ENCODE measurements at places on chromosomes 11 and 22. TPM values are rescaled to one million over a fixed set of nuclear protein-coding genes. Genes with fewer than 3 reads are reported as not detected.

DNA sequence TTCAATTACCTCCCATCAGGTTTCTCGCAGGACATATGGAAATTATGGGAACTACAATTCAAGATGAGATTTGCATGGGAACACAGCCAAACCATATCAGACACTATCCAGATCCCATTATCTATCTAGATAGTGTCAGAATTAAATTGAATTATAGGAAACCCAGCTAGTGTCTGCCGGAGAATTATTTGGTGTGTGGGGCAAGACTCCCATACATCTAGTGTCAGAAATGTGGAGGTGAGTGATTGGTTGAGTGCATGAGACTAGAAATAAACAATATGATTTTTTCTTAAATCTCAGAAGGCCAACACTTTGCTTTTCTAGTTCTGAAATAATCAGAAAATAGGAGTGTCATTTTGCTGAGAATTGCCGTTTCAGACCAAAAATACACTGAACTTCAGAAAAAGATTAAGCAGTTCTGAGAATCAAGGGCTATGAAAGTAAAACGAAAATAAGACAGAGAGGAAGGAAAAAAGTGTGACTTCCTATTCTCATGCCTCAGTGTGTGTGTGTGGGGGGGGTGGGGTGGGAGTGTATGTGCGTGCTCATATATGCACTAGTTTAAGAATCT lies 21.3 kb downstream of the CASP12 start:
- DNase-seq, result no peak
- peak overlapping the region; percentile 9 for H3K4me3 ChIP-seq
- H3K27ac ChIP-seq, result peak overlapping the region; percentile 36

- DNase-seq, result no peak
- H3K27ac ChIP-seq, result no peak overlapping the region
- no peaks in the 10 kb centered on the region for H3K36me3 ChIP-seq
These were observed 16.1 kb downstream of the POU2AF1 start for GRCh38 chr11:111362887-111363411.

GRCh38 chr11:65043881-65044501 lies 3.0 kb downstream of the SAC3D1 start:
- no peak overlapping the region for H3K4me3 ChIP-seq
- no peak overlapping the region for H3K27ac ChIP-seq
- no peak for DNase-seq
- H3K36me3 ChIP-seq, result peaks cover 6% of the 10 kb centered on the region
- no peaks in the 10 kb centered on the region for H3K27me3 ChIP-seq

DNA sequence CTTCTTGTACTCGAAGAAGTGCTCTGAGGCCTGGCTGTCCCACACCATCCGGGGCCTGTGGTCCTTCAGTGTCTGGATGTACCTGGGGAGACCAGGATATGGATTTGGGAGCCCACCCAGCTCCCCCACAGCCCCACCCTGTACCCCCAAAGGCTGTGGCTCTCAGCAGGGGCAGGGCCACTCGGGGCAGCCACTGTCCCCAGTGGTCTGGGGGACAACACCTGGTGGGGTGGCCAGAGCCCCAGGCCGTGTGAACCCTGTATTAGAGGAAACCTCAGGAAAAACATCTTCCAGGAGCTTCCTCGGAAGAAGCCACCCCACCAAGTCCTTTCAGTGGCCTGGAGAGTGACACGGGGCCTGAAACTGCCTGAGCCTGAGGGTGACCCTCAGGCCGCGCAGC lies 27.8 kb downstream of the TSPAN4 start:
- H3K36me3 ChIP-seq, result no peaks in the 10 kb centered on the region
- H3K4me3 ChIP-seq, result no peak overlapping the region
- no peaks in the 10 kb centered on the region for H3K4me1 ChIP-seq
- H3K27ac ChIP-seq, result no peak overlapping the region

DNA sequence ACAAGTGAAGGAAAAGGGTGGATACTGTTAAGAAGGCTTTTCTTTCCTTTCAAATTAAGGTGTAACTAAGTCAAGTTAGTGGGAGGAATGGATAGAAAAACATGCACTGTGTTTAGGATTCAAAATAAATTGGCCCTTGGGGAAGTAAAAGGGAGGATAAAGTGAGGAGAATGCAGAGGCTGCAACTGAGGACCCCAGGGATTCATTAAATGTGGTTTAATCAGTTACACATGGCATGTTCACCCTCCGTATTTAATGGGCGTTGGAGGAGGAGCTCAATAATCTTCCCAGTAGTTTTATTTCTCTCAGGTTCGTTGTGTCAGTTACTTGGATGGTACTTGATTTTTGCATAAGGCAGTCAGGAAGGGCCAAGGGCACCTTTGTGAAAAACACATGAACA lies 966.3 kb downstream of the JRKL start:
- H3K4me3 ChIP-seq, result no peak overlapping the region
- DNase-seq, result no peak
- H3K4me1 ChIP-seq, result no peaks in the 10 kb centered on the region
- no peaks in the 10 kb centered on the region for H3K36me3 ChIP-seq
- H3K27ac ChIP-seq, result no peak overlapping the region
- no peaks in the 10 kb centered on the region for H3K27me3 ChIP-seq

DNA sequence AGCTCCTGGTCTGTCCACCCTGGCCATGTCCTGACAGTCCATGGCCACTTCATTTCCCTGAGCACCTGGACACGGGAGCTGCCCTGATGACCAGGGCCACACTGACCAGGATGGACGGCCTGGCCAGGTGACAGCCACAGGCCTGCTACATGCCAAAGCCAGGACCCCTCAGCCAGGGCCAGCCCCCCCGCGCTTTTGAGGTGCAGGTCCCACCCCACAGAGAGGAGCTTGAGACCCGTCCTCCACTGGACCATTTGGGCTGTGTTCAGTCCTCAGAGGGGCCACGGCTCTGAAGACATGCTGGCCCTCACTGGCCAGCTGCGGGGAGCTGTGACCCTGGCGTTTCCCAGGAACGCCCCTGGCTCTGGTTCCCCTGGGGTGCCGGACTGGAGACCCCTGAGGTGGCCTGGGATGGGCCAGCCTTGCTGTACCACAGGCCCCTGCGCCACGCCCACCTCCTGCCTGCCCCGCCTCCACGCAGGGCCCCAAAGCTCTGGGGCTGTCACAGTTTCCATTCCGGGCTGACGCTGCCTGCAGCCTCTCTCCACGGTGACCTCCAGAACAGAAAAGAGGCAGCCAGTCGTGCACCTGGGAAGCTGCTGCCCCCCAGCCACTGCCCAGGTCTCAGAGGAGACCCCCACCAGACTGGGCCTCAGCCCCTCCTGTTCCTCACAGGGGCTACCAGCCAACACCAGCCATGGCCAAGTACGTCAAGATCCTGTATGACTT lies 18.2 kb downstream of the EPS8L2 start:
- no peak overlapping the region for H3K4me3 ChIP-seq
- no peaks in the 10 kb centered on the region for H3K36me3 ChIP-seq
- peaks cover 43% of the 10 kb centered on the region for H3K4me1 ChIP-seq
- no peak overlapping the region for H3K27ac ChIP-seq

- no peaks in the 10 kb centered on the region for H3K36me3 ChIP-seq
- H3K27ac ChIP-seq, result no peak overlapping the region
- no peak for DNase-seq
- no peaks in the 10 kb centered on the region for H3K4me1 ChIP-seq
- H3K4me3 ChIP-seq, result no peak overlapping the region
- H3K27me3 ChIP-seq, result no peaks in the 10 kb centered on the region
These were observed 171.2 kb downstream of the C11orf91 start for GRCh38 chr11:33529461-33529860.

GRCh38 chr11:121892863-121893262 lies 223.2 kb downstream of the BLID start:
- H3K27me3 ChIP-seq, result no peaks in the 10 kb centered on the region
- DNase-seq, result no peak
- H3K4me1 ChIP-seq, result no peaks in the 10 kb centered on the region
- no peaks in the 10 kb centered on the region for H3K36me3 ChIP-seq
- no peak overlapping the region for H3K27ac ChIP-seq

- DNase-seq, result no peak
- peaks cover 8% of the 10 kb centered on the region for H3K4me1 ChIP-seq
- H3K4me3 ChIP-seq, result no peak overlapping the region
- H3K27ac ChIP-seq, result no peak overlapping the region
- peaks cover 42% of the 10 kb centered on the region for H3K36me3 ChIP-seq
- H3K27me3 ChIP-seq, result no peaks in the 10 kb centered on the region
These were observed 45.3 kb downstream of the SGSM3 start for GRCh38 chr22:40415531-40416266.

- H3K27me3 ChIP-seq, result no peaks in the 10 kb centered on the region
- no peak for DNase-seq
- no peak overlapping the region for H3K4me3 ChIP-seq
- peaks cover 12% of the 10 kb centered on the region for H3K4me1 ChIP-seq
- no peaks in the 10 kb centered on the region for H3K36me3 ChIP-seq
These were observed 1.4 kb downstream of the CTTN start for GRCh38 chr11:70399681-70400112.

DNA sequence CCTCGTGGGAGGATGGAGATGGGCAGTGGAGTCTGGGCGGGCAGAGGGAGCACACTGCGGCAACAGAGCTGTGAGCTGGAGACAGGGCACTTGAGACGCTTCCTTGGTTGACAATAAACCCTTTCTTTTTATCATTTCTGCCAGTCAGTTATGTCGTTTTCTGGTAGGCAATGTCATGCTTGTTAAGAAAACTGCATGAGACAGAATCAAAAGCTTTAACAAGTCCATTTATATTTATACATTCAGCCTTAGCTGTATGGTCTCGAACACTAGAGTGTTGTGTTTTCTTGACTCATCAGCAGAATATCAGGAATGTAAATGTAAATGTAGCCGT lies 31.9 kb downstream of the PPFIA1 start:
- H3K4me3 ChIP-seq, result no peak overlapping the region
- no peaks in the 10 kb centered on the region for H3K27me3 ChIP-seq
- no peaks in the 10 kb centered on the region for H3K4me1 ChIP-seq
- H3K27ac ChIP-seq, result no peak overlapping the region
- peaks cover 22% of the 10 kb centered on the region for H3K36me3 ChIP-seq
- no peak for DNase-seq

DNA sequence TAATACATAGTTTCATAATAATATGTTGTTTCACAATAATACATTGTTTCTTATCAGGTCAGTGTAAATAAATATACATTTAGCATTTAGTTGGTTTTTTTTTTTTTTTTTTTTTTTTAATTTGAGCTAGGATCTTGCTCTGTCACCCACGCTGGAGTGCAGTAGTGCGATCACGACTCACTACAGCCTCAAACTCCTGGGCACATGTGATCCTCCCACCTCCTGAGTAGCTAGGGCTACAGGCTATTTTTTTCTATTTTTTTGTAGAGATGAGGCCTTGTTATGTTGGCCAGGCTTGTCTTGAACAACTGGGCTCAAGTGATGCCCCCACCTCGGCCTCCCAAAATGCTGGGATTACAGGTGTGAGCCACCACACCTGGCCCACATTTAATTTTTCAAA lies 43.5 kb downstream of the MIAT start:
- H3K27ac ChIP-seq, result no peak overlapping the region
- peaks cover 23% of the 10 kb centered on the region for H3K36me3 ChIP-seq
- H3K4me1 ChIP-seq, result peaks cover 13% of the 10 kb centered on the region

DNA sequence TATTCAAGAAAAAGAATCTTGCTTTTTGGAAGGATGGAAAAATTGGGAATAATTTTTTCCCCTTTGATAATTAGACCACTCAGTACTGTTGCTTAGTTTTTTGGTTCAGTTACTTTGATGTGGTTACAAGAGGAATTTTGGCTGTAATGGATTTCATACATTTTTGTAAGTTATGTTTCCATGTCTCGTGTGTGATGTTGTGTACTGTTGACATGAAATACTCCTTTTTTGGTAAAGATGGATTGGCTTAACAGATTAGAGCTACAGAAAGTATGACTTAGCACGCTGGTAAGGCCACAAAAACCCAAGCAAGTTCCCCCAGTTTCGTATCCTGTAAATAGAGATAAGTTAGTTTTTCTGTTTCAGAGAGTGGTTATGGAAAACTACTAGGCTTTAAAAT lies 11.9 kb downstream of the TBCEL start:
- no peak overlapping the region for H3K4me3 ChIP-seq
- DNase-seq, result no peak
- no peak overlapping the region for H3K27ac ChIP-seq
- no peaks in the 10 kb centered on the region for H3K27me3 ChIP-seq

DNA sequence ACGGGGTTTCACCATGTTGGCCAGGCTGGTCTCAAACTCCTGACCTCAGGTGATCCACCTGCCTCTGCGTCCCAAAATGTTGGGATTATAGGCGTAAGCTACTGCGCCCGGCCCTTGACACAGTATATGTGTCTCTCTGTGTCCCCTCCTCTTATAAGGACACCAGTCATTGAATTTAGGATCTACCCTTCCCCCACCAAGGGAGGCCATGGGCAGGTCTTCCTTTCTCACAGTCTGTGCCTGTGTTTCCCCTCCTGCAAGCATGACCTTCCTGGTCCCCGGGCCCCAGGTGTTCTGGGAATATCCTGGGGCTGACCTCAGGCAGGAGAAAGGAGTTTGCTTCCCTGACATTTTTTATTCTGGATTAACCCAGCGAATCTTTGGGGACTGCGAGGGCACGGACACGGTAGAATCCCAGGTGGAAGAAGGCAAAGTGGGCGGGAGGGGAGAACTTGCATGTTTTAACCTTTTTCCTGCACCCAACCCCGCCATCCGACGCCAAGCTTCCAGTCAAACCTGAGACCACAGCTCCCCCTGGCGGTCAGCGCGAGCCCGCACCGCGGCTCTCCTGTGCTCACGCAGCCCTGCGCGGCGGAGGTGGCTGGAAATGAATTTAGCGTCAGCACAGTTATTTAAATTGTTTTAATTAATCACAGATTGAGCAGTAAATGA lies 42.1 kb upstream of the ISX start:
- H3K27me3 ChIP-seq, result no peaks in the 10 kb centered on the region
- H3K4me3 ChIP-seq, result no peak overlapping the region
- no peaks in the 10 kb centered on the region for H3K4me1 ChIP-seq

DNA sequence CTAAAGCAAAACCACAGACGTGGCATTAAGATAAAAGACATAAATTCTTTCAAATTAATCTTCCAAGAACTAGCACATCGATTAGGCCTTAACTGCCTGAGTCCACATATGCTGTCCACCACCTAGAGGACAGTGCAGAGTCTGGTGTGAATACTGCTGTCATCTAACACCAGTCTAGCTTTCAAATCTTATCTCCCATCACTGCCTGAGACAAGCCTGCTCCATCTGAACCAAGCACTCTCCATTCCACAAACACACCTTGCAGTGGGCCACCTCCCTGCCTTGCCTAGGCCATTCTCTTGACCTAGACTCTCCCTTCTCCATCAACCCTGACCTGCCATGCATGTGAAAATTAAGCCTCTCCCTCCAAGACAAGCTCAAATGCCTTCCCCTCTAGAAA lies 129.5 kb upstream of the PITPNB start:
- H3K27ac ChIP-seq, result no peak overlapping the region
- no peak for DNase-seq
- no peaks in the 10 kb centered on the region for H3K36me3 ChIP-seq
- no peaks in the 10 kb centered on the region for H3K4me1 ChIP-seq
- H3K4me3 ChIP-seq, result no peak overlapping the region

C11orf42 gene
- not detected for total RNA-seq

PANX2 gene
- not detected for total RNA-seq

LIF gene
- total RNA-seq, result 0.26 TPM

CARNS1 gene
- total RNA-seq, result 3.3 TPM

LRRC55 gene
- not detected for total RNA-seq

AGBL2 gene
- 7.8 TPM for total RNA-seq

SLC1A2 gene
- 0.09 TPM for total RNA-seq

DAGLA gene
- total RNA-seq, result 0.30 TPM

TUBA8 gene
- total RNA-seq, result 1.9 TPM

ZNF202 gene
- 21.6 TPM for total RNA-seq

SH3BP1 gene
- total RNA-seq, result 84.0 TPM
